B cell (primary cell): ENCODE measurements at places on chromosomes 6 and 20. TPM values are rescaled to one million over a fixed set of nuclear protein-coding genes. Genes with fewer than 3 reads are reported as not detected.

DNA sequence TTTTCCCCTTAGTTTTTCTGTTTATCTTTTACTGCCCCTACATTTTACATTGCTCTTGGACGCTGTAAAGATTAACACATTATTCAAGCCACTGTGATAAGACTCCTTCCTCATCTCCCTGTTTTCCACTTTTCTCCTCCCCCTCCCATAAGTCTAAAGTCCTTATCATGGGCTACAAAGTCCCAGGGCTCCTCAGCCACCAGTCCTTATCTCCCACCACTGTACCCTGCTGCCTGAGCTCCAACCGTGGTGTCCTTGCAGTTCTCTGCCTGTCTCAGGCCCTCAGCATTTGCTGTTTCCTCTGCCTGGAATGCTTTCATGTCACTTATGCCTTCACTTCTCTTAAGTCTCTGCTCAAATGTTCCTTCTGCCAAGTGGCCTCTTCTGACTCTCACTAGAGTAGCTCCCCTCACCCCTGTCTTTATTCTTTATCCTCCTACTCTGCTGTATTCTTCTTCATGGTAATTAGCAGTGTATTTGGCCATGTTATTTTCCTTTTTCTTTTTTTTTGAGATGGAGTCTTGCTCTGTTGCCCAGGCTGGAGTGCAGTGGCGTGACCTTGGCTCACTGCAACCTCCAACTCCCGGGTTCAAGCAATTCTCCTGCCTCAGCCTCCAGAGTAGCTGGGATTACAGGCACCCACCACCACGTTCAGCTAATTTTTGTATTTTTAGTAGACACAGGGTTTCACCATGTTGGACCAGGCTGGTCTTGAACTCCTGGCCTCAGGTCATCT, 10.8 kb upstream of the LATS1 start:
- no peak for DNase-seq

The SLC35D3 gene
- not detected in 2 replicates for total RNA-seq

DNA sequence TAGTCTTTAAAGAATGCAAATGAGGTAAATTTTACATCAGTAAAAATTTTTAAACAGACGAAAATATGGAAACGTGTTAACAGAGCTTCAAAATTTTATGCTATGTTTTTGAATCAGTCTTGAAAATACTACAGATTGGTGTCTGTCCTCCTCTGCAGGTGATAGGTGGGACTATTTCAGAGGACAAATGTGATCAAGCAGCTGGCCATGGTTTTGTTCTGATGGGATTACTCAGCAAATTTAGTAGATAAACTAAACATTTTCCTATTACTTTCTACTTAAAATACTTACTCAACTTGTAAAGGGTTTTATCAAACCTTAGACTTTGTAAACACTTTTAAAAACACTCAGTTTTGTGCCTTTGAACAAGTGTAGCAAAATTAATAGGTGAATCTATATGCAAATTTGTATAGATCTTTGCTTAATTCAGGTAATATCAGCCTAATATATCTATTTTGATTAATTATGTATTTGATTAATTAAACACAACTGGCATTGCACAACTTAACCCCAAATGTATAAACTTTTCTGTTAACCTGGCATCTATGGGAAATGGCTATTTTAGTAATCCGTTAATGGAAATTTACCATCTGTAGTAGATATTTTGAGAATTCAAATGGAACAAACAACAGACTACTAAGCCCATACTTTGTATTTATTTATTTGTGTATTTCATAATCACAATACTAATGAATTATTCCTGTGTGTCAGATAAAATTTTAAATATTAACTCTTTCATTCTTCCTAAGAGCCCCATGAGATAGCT, 22.5 kb downstream of the ADGRB3 start:
- no peak for DNase-seq

DNA sequence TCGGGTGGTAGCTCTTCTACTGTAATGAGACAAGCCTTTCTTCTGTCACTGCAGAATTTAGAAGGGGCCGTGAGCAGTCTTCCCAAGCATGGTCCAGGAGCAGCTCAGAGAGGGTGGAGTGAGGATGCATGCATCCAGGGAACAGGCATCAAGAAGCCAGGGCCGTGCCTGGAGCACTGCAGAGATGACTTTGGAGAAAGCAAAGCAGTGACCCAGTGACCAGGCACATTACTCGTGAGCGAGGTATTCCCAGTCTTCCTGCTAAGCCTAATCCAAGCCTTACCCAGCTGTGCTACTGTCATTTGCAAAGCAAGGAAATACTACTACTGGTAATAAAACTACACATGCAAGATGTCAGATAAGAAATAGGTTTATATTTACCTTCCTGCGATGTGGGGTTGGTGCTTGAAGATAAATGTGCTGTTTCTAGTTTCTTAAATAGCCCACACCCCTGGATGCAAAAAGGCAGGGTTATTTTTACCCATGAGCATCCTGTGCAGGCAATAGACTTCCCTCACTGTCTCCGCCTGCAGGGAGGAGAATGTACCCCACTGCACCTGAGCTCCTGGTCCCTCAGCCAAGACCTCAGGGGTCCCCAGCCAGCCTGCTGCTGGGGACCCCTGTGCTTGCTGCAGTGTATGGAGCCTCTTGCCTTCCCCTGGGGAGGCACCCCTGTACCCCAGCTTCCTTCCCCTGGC, 62.9 kb downstream of the SSR1 start:
- no peak for DNase-seq

DNA sequence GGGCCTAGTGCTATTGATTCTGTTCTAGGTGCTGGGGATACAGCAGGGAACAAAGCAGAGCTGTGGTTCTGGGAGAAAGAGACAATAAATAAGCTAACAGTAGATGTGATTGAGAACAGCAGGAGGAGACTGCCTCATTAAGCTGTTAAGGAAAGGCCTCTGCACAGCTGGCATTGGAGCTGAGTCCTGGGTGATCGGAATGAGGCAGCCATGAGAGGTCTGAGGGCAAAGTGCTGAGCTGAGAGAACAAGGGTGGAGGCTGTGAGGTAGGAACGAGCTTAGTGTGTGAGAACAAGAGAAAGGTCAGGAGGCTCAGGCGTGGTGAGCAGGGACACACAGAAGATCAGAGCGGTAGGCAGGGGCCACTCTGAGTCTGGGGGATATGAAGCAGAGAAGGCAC, 18.3 kb downstream of the DDX27 start:
- DNase-seq, result no peak

DNA sequence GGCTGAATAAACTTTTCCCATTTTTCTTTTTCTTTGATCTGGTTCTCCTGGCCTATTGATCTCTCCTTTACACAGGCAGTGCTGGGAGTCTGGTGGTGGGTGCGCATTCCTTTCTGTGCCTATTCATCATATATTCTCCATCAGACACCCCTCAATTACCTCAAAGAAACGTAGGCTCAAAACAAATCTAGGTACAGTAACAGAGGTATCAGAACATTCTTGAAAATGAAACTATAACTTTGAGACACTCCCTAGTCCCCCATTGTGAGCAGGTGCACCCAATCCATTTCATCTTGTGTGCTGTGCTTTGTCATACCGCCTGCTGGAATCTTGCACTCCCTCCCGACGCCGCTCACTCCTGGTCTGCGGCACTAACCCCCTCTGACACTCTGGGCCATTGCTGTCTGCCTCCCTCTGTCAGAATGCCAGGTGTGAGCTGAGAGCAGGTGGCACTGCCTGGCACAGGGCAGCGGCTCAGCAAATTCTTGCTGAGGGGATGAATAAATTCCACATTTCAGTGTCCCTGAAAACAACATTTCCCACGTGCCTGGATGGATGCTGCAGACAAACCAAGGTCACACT, 303.4 kb upstream of the EXOC2 start:
- DNase-seq, result no peak

- no peak for DNase-seq
Observed at GRCh38 chr20:20712004-20712473, 405 bp downstream of the RALGAPA2 start.

The SLX4IP gene
- total RNA-seq, result 8.1 and 9.6 TPM in 2 replicates

GRCh38 chr6:111870051-111870741, 3.1 kb downstream of the FYN start:
- DNase-seq, result peak; percentile 47

DNA sequence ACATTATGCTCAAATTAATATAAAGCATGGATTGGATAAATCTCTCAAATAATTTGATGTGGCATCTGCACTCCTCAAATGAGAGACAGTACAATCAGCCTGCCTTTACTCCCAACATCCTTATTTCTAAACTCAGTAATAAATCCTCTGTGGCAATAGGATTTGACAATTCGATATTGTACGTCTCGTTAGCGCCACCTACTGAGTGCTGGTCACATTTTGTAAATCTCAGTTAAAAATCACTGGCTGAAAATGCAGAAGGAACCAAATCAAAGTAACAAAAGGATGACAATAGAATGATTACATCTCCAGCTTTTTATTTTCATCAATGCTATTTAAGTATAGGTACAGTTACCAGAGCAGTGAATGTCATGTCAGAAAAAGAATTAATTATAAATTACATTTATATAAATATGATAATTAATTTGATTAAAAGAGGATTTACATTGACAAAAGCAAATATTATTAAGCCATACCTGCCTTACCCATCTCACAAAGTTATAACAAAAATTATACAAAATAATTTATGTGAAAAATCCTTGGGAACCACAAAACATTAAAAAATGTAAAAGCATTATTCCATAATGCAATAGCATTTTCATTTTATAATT, 20.2 kb upstream of the GJE1 start:
- peak; percentile 58 for DNase-seq

DNA sequence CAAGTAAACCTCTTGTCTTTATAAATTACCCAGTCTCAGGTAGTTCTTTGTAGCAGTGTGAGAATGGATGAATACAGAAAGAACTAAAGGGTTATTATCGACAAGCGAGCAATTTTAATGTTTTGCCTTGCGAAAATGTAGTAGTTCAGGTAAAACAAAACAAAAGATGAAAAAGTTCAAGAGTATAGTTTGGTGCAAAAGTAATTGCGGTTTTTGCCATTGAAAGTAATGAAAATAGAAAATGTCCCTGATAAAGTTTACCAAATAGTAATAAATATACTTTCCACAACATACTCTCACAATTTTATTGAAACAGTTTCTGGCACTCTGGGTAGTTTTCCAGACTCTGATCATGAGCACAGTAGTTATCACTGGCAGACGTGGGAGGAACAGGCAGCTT, 71.9 kb upstream of the SLC35B3 start:
- no peak for DNase-seq

The MYLIP gene
- total RNA-seq, result 37.3 and 40.6 TPM in 2 replicates

The LCA5 gene
- total RNA-seq, result 0.91 and 0.92 TPM in 2 replicates

The HMGCLL1 gene
- not detected in 2 replicates for total RNA-seq

DNA sequence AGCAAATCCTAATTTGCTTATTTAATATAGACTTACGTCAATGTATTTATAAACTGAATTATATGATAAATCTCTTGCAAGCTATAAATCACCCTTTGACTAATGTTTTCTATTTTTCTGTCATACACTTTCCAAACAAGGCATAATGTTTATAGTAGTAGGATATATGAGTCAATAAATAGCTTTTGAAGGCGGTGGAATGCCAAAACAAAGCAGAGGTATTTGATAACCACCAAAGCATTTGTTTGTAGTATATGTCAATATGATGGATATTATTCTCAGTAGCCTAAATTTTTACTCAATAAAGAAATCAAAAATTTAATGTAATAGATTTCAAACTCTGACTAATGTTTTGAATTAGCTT, 1354.6 kb downstream of the HACE1 start:
- DNase-seq, result no peak

The AKAP12 gene
- 0.15 and 0.22 TPM in 2 replicates for total RNA-seq

The PXMP4 gene
- 6.6 and 6.8 TPM in 2 replicates for total RNA-seq

The NKAPL gene
- total RNA-seq, result 0.52 and 0.66 TPM in 2 replicates

The TAB2 gene
- 85.4 and 88.5 TPM in 2 replicates for total RNA-seq

GRCh38 chr6:57004292-57004691, 42.2 kb upstream of the KIAA1586 start:
- DNase-seq, result no peak

GRCh38 chr6:16637635-16638034, 123.6 kb downstream of the ATXN1 start:
- no peak for DNase-seq

DNA sequence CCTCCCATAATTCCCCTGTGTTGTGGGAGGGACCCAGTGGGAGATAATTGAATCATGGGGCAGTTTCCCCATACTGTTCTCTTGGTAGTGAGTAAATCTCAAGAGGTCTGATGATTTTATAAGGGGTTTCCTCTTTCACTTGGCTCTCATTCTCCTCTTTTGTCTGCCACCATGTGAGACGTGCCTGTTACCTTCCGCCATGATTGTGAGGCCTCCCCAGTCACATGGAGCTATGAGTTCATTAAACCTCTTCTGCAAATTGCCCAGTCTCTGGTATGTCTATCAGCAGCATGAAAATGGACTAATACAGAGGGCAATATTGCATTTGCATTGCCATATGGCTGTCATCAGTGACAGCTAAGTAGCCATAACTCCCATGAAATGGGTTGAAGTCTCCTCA, 63.2 kb downstream of the ZNF217 start:
- DNase-seq, result no peak

GRCh38 chr20:22701679-22702308, 117.4 kb upstream of the FOXA2 start:
- no peak for DNase-seq

- no peak for DNase-seq
Observed at GRCh38 chr20:3919352-3919751, 30.2 kb downstream of the PANK2 start.

DNA sequence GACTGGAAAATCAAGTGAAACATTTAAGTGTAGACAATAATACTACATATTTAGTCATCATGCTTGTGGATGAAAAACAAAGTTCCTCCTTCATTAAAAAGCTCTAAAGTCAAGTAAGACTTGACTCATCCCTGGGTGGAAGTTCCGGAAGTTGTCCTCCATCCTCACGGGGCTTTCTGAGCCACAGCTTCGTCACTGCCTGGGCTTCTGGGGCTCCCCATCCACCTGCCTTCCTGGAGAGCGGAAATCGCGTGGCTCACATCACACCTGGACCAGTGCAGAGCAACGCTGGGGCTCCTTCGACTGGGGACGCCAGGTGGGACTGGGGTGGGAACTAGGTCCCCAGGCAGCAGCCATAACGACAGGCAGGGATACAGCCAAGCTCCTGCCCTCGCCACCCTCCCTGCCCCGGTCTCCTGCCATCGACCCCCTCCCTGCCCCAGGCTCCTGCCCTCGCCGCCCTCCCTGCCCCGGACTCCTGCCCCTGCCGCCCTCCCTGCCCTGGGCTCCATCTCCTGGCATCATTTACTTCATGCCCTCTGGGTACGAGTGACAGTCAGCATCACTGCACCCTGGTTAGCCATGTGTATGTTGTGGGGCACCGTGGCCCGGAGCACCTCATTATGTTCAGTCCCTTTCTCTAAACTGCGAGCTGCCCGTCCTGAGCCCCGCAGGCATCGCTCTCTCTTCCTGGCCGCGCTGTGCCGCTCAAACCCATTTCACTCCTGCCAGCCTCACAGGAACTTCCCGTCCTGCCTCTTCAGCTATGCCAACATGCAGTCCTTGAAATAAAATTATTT, 12.9 kb downstream of the THBS2 start:
- DNase-seq, result no peak

The SLC17A9 gene
- total RNA-seq, result 33.0 and 44.6 TPM in 2 replicates

GRCh38 chr6:114053791-114054190, 82.8 kb upstream of the HDAC2 start:
- no peak for DNase-seq

- DNase-seq, result no peak
Observed at GRCh38 chr6:163207431-163208383, 206.8 kb upstream of the QKI start.
